ENCODE measurements at places on chromosomes 13 and 19.
A peak's percentile ranks its signal among the peaks of the same experiment; 100 is the strongest.

DNA sequence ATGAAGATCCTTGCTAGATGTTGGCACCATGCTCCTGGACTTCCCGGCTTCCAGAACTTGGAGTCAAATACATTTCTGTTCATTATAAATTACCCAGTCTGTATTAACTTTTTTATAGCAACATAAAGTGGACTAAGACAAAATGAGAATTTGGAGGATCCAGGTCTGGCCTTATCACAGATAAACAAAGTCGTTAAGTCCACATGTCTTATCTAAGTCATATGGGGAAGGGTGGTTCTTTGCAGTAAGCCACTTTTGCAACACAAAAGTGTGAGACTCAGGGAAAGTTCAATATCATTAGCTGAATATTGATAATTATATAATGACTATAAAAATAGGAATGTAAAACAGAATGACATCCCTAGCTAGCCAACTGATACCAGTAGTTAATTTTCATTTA, 91.6 kb upstream of the SIAH3 start:
- no peak for DNase-seq

- DNase-seq: no peak
Measured at GRCh38 chr19:40512473-40513344, 45.9 kb downstream of the SPTBN4 start.

GRCh38 chr19:5281588-5281987, 59.0 kb downstream of the PTPRS start:
- DNase-seq: no peak

GRCh38 chr13:80900561-80900960, 559.6 kb upstream of the SPRY2 start:
- DNase-seq: no peak

GRCh38 chr19:9673912-9674662, 813 bp downstream of the ZNF562 start:
- no peak for DNase-seq

GRCh38 chr19:6750062-6750461, 10.6 kb downstream of the TRIP10 start:
- no peak for DNase-seq

DNA sequence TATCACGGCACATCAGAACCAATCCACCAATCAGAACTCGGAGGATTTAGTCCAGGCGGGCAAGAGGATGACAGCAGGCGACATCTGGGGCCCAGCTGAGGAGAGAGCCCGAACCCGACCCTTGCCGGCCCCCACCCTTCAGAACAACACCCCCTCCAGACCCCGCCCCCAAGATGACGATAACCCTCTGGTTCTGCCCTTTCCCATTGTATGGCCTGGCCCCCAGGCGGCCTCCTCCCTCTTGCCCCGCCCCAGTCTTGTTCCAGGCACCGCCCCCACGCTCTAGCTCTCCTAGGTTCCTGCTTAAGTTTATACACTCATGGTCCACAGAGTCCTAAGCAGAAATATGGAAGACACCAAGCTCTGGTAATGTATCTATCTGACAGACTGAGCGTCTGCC, 2.8 kb upstream of the ZNF83 start:
- no peak for DNase-seq

DNA sequence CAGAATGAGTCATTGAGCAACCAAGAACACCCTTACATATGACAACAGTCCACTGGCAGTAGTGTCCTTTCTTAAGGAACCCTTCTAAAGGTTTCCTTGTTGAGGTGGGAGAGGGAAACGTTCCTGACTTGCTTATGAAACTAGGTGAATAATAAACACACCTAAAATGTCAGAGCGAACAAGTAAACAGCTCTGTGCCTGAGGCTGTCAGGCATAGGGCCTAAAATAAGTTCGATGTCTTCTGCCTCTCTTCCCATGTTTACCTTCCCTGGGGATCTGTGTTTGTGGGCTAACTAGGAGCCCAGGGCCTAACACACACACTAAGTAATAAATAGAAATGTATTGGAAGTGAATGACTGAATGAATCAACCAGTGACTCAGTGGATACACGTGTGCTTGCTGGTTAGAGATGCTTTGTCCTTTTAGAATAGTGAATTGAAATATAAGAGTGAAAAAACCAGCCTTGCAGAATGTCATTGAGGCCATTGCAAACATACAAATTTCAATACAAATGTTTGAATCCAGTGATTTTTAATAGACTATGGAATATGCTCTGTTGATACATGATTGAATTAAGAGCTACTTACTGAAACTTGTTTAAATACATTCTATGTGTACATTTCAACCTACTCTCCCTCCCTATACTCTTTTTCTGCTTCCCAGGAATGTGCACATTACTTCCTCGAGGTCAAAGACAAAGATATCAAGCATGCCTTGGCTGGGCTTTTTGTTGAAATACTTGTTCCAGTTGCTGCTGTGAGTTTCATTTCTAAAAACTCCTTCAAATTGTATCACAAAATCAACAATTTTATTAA, 102.9 kb downstream of the FRY start:
- DNase-seq: no peak

GRCh38 chr19:45643024-45643926, 4.1 kb upstream of the EML2 start:
- DNase-seq: peak; percentile 93

DNA sequence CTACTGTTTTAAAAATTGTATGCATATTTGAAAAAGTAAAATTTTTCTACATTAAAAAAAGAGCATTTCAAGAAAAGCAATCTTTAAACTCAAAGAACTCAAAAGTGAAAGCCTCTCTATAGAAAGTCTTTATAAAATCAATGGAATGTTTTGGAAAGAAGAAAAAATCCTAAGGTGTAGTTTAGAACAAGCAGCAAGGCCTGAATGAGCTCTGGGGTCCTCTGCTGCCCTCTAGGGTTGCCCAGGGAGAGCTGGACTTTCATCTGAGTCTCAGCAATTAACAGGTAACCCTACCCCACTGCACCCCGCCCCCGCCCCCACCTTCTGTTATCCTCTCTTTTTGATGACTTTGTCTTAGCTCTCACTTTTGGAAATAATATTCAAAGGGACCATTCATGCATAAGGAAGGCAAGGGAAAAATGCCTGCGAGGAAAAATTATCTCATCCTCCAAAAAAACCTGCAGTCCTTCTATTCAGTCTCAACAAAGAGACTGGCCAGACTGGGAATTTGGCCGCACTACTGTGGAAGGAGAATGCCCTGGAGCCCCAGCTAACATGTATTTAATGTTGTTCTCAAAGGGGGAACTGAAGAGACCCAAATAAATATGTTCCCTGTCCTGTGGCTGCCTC, 24.1 kb downstream of the SLC25A30 start:
- peak; percentile 51 for DNase-seq

GRCh38 chr13:28735481-28736029, 16.8 kb upstream of the SLC46A3 start:
- no peak for DNase-seq

DNA sequence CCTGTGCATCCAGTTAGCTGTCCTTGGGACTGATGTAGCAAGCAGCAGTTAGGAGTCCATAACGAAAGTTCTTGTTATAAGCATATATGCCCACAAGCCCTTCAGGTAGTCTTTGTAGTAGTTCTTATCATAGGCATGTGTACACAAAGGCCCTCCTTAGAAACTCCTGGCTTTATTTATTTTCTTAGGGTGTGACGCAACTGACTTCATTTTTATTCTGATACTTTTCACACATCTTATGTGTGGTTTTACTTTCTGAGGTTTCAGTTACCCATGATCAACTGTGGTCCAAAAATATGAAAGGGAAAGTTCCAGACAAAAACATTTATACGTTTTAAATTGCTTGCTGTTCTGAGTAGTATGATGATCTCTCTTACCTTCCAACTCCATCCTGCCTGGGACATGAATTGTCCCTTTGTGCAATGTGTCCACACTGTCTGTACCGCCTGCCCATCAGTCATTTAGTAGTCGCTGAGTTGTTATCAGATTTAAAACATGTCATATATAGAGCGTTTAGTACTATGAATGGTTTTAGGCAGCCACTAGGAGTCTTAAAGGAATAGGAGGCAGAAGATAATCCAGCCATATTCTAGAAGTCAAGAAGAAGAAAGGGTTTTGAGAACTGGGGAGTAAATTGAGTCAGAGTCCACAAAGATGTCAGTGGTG, 19.4 kb downstream of the GPC5 start:
- no peak for DNase-seq

DNA sequence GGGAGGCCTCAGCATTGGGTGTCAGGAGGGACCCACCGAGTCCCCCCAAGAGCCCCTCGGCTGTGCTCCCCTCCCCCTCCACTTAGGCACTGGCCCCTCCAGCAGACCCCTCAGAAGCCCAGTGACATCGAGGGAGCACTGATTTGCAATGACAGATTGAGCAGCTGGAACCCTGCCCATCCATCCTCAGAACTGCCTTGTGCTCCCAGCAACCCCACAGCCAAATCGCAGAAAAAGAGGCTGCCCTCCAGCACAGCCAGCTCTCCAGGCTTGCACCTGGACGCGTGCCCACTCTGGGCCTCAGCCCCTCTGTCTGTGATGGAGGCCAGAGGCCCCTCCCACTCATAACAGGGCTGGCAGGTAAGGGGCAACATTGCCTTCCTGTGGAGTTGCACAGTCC, 123.2 kb upstream of the VSTM2B start:
- DNase-seq: no peak

DNA sequence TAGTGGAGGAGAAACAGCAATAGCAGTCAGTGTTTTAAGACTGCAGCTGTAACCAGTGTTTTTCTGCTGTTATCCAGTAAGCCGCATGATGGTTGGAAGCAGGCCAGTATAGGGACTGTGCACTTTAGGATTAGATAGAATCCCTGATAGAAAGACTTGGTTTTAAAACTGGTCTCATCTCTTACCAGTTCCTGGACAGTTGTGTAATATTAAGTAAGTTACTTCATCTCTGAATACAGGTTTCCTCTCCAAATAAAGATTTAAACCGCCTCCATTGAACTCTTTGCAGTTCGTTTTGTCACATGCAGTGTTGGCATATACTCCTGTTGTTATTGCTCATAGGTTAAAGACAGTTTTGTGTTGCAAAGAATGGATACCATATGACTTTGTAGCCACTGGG, 25.6 kb downstream of the URI1 start:
- no peak for DNase-seq

- DNase-seq: no peak
Measured at GRCh38 chr13:68696907-68697306, 1410.7 kb upstream of the ATXN8OS start.

DNA sequence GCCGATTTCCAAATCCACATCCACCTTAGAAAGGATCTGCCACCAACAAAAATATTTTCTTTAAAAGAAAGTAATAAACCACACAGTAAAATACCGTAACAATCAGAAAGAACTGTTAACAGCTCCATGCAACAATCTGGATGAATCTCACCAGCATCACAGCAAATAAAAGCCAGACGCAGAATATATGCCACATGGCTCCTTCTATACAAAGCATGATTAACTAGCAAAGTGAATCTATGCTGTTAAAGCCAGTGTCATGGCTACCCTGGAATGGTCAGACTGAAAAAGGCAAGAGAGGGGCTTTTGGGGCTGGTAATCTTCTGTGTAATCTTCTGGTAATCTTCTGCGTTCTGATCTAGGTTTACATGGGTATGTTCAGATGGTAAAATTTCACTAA, 81.3 kb downstream of the SACS start:
- no peak for DNase-seq

GRCh38 chr19:51448411-51449016, 9.7 kb downstream of the SIGLEC8 start:
- DNase-seq: no peak

DNA sequence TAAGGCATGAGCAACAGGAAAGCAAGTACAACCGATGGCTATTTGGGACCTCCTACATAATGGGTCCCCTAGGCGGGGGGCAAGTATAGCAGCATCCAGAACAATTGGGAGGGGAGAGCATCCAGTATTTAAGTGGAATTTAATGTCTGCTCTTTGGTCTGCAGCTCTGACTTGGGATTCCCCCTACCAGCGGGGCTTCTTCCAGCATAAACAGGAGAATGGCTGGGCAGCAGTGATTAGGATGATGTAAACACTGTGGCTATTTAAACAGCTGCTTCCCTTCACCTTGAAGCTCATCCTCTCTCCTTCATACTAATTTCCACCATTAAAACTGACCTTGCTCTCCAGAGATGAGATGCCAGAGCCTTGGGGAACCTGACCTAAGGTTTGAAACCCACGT, 73.9 kb upstream of the OXGR1 start:
- no peak for DNase-seq

DNA sequence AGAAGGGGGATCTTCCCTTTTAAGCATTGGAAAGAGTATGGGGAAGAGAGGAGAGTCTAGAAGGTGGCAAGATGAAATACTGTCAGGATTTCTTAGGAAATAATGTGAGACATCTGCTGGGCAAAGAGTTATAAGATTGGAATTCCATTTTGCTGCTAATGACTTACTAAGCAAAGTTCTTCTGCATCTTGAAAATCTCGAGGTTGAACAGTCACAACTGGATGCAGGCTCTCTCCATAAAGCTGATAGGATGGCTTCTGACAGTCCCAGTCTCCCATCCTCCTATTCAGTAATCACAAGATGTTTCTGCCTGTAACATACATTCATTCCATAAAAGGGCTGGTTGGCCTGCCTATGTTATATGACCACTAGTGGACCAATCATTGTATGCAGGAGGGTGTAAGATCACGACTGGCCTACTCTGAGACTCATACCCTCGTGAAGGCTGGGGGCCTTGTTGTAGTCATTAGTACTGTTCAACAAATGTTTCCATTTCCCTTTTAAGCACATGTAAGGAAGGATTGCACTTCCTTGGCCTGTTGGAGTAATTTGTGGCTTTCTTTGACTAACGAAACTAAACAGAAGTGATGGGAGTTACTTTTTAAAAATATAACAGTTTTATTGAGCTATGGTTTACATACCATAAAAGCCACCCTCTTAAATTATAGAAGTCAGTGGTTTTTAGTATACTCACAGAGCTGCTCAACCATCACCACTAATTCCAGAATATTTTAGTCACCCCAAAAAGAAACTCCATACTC, 45.0 kb upstream of the TDRD3 start:
- DNase-seq: no peak
